AG09309 (cell line): ENCODE measurements at places on chromosomes 5 and 9.

DNA sequence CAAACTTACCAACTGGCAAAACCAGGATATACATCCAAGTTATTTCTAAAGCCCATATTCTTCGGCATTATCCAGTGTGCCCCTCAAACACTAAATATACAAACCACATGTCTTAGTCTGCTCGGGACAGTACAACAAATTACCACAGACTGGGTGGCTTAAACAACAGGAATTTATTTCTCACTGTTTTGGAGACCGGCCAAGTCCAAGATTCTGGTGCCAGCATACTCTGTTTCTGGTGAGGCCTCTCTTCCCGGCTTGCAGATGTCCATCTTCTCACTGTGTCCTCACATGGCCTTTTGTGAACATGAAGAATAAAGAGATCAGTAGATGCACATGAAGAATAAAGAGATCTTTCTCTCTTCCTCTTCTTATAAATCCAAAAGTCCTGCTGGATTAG, 12.9 kb upstream of the SLCO6A1 start:
- DNase-seq: no peak

GRCh38 chr5:175895686-175896102, 24.3 kb downstream of the CPLX2 start:
- DNase-seq: no peak

DNA sequence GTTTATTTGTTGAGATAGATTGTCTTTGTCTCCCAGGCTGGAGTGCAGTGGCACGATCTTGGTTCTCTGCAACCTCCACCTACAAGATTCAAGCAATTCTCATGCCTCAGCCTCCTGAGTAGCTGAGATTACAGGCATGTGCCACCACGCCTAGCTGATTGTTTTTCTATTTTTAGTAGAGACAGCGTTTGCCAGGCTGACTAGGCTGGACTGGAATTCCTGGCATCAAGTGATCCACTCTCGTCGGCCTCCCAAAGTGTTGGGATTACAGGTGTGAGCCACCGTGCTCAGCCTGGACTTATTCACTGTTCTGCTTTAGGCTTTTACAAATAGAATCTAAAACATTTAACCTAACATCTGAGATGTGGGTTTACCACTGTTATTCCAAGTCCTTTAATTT, 91.3 kb downstream of the COMMD10 start:
- no peak for DNase-seq

DNA sequence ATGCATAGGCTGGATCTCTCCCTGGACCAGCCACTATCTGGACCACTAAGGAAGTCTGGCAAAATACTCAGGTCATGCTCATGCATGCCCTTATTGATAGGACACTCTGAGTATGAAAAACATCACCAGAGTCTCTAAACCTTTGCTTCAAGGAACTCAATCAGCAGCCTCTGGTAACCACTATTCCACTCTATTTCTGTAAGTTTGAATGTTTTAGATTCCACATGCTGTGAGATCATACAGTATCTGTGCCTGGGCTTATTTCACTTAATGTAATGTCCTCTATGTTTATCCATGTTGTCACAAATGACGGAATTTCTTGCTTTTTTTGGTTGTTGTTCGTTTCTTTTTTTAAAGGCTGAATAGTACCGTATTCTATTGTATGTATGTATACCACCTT, 68.3 kb downstream of the TARS1 start:
- DNase-seq: no peak

DNA sequence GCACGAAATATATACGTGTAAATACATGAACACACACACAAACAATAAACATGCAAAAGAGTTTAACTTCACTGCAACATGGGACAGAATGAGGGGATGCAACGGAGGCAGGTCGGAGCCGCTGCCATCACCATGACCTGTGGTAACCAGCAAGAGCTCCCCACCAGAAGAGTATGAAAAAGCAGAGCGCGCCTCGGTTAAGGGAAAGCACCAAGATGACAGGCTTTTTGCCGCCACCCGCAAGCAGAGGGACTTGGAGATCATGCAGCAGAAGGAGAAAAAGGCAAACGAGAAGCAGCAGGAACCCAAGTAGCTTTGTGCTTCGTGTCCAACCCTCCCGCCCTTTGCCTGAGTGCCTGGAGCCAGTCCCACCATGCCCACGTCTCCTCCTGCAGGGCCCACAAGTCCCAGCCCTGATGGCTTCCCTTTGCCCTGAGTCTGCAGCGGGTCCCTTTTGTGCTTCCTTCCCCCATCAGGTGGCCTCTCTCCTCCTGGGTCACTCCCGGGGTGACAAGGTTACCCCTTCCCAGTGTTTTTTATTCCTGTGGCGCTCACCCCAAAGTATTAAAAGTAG, 13.8 kb downstream of the WHRN start:
- DNase-seq: no peak

DNA sequence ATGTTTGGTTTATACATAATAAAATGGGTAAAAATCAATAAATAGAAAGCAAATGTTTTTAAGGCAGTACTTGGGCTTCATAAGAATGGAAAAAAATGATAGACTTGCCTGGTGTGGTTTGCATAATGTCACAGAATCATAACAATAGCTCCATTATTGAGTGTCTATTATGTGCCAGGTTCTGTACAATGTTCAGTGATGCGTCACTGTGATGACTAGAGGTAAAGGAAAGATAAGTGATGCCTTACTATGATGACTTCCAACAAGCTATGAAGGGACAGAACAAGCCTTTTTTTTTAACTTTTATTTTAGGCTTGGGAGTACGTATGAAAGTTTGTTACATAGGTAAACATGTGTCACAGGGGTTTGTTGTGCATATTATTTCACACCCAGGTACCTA, 128.8 kb downstream of the TMC1 start:
- no peak for DNase-seq

DNA sequence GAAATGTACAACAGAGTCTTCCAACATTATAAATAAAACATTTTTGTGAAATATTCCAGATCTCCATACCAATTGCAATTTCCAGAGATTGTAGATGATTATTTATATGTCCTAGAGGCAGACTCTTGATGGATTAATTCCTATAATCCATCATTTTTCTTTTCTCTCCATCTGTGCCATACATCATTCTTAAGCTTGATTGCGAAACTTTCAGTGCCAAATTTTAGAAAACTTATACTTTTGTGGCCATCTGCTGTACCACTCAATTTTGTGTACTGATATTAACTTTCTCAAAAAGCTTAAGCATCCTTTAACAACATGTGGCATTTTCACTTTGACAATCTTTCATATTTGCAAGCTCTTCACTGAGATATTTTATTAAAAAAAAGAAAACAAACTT, 446.9 kb downstream of the SEMA5A start:
- no peak for DNase-seq

GRCh38 chr5:169343766-169344165, 42.8 kb upstream of the SLIT3 start:
- no peak for DNase-seq

DNA sequence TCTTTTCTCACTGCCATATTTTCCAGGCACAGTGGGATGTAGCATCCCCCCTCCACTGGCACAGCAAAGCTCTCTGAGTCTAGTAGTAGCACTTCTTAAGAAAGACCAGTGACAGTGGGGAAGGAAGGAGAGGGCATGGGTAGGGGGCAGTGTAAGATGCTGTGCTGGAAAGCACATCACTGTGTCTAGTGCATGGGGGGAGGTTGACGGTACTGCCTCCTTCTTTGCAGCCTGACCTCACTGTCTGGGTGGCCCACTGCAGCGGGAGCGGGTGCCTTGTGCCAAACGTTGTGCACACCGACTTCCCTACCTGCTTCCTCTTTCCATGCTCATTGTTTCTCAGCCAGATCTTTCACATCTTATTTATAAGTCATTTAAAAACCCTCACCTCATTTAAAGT, 91.8 kb downstream of the PDE8B start:
- no peak for DNase-seq

DNA sequence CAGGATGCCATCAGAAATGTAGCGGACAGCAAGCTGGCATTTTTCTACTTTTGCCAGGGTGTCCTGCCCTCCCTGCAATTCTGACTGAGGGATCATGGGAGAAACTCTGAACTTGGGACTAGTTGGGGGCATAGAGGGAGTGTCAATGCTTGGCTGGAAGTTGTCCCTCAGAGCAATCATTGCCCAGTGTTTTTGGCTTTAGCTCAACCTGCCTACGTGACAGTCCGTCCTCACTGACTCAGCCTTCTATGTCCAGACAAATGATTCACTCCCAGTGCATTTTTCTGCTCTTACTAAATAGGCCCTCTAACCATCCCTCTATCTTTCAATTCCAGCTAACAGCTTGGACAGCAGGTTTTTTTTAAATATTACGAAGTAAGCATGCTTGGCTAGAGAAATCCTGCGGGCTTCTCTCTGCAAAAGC, 627.4 kb downstream of the TLR4 start:
- DNase-seq: no peak

DNA sequence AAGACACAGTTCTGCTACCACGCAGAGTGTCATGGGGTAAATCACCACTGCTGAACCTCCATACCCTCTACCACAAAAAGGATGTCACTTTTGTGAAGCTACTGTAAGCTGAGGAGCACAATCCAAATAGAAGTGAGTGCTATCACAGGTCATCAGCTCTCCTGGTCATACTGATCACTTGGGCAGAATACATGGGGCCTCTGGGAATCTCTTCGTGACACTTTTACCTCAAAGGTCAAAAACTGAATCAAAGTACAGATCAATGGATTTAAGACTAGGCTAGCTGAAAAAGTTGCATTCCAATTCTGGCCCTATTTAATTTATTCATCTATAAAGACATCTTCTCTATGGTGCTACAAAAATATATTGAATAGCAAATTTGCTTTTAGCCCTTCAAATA, 115.5 kb downstream of the MPDZ start:
- no peak for DNase-seq

DNA sequence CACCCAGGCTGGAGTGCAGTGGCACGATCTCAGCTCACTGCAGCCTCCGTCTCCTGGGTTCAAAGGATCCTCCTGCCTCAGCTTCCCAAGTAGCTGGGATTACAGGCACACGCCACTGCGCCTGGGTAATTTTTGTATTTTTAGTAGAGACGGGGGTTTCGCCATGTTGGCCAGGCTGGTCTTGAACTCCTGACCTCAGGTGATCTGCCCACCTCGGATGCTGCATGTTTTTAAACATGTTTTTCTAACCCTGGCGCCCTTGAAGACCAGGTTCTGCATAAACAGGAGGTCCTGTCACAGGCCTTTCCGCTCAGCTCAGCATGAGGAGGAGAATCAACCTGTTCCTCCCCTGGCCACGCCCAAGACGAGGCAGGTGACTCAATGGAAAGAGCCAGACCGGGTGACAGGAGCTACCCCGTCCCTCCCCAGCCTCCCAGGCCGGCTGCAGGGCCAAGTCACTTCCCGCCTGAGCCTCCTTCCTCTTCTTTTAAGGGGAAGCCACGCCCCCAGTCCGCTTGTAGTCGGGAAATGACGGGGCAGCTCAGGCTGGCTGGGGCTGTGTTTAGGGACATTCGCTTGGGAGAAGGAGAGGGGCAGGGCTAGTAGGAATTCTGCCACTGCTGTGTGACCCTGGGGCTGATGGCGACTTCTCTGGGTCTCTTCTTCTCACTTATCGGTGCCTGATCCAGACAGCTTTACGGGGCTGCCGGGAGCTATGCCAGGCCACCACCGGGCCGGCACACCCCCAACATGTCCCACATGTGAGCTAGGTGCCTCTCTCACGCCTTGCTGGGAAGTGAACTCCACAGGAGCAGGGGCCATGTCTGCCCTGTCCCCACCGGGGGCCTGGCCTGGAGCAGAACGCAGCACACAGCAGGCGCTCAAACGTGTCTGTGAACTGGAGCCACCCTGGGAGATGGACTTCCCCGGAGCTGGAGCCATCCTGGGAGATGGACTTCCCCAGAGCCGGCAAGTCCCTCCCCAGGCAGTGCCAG, 6.1 kb downstream of the NOTCH1 start:
- DNase-seq: no peak

- no peak for DNase-seq
These were observed 128.7 kb downstream of the BRINP1 start for GRCh38 chr9:119240546-119240945.

- DNase-seq: no peak
These were observed 2.4 kb downstream of the SOWAHA start for GRCh38 chr5:132815454-132815853.

GRCh38 chr5:67014957-67015400, 181.6 kb downstream of the CD180 start:
- no peak for DNase-seq

- no peak for DNase-seq
These were observed 3.9 kb upstream of the TAL2 start for GRCh38 chr9:105658351-105658750.

- no peak for DNase-seq
These were observed 22.9 kb upstream of the DENND1A start for GRCh38 chr9:123952641-123953495.

- no peak for DNase-seq
These were observed 418.2 kb downstream of the CDK5RAP2 start for GRCh38 chr9:120161776-120162175.

DNA sequence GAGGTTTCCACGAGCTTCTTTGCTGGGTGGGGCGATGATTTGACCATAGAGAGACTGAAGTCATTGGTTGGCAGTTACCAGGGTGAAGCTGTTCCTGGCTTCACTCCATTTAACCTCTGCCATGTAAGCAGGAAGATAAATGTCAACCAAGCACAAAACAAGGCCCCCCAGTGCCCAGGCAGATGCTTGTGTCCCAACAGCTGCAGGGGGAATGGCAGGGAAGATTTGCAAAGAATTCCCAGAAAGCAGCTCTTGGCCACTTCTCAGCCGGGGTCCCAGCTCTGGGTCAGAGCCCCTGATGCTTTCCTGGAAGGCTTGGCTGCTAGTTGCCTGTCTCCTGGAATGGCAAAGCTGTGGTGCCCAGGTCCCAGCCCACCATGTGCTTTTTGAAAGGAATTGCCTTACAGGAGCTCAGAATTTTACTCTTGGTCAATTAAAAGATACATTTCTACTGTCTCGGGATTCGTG, 383.4 kb downstream of the ENC1 start:
- DNase-seq: no peak

DNA sequence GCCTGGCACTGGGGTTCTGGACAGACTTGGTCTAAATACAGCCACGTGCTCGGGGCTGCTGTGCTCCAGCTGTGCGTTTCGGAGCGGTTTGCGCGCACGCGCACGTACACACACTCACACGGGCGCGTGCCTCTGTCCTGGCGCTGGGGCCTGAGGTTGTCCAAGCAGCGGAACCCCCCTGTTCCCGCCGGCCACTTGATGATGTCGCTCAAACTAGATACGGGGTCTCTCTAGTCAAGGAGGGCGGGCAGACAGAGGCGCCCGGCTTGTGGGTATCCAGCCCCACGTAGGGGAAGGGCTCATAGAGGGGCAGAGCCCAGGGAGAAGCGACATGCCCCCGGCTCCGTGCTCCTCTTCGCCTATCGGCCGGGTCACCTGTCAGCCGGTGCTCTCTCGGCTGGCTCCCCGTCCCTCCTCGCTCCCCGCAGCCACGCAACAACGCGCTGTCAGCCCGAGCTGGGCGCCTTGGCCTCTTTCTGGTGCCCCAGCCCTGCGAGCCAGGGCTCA, 8.9 kb downstream of the NR2F1-AS1 start:
- no peak for DNase-seq

- no peak for DNase-seq
These were observed 59.7 kb upstream of the FCN2 start for GRCh38 chr9:134820901-134821300.

DNA sequence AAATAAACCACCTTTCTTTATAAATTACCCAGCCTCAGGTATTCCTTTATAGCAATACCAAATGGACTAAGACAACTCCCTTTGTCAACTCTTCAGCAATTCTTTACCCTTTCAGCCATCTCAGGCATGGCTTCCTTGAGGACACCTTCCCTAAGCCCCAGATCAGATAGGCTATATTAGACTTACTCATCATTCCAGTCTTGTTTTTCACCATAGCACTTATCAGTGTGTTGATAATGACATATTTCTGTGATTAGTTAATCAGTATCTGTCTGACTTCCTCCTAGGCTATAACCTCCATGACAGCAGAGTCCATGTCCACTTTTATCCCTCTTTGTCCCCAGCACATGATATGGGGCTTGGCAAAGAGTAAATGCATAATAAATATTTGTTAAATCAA, 238.1 kb downstream of the ACTL7B start:
- no peak for DNase-seq
